ENCODE measurements at places on chromosomes 12 and 14. TPM values are rescaled to one million over a fixed set of nuclear protein-coding genes. Genes with fewer than 3 reads are reported as not detected.
A peak's percentile ranks its signal among the peaks of the same experiment; 100 is the strongest.

The DAO gene
- not detected for total RNA-seq

The FAM186B gene
- total RNA-seq: not detected

The REP15 gene
- total RNA-seq: 1.1 TPM

The SYCP3 gene
- total RNA-seq: not detected

The RASSF9 gene
- total RNA-seq: 3.9 TPM

The ALX1 gene
- not detected for total RNA-seq

DNA sequence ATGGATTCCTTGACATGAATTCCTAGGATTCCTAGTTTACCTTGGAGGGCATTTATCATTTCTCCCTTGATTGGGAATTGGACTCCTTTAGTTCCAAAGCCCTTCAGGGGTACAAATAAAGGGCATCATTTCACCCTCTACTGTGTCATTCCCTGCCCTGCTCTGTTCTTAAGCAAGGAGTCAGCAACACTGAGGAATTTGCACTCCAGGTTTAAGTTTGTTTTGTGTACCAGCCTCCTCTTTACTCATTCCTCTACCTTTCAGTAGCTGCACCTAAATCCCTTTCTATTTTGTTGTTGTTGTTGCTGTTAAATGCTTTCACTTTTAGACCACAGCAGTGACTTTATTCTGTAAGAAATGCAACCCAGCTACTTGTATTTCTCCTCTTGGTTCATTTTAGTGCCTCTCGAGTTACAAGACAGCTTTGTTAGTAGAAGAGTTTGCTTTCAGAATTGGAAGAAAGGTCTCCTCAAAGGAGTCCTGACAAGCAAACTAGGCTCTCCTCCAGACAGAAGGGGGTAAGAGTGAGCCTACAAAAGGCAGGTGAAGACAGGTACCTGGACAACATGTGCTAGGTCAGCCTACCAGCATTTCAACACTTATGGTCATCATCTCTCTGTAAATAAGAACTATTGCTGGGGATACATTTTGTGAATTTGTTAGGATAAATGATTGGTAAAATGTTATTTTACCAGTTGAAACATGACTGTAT, 90.0 kb downstream of the RMST start:
- no peak for DNase-seq

DNA sequence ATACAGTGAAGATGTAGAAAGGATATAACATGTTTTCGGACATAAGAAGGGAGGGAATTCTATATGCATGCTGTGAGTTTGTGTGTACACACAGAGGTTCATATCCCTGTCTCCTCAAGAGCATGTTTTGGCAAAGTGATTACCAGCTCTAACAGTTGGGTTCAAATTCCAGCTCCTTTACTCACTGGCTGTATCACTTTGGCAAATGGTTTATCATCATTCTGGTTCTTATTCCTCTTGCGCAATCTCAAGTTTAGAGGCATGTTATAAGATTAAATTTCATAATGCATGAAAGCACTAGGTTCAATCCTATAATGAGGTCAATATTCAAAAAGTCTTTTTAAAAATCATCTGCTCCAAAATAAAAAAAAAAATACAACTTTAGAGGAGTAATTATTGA, 107.7 kb upstream of the LRFN5 start:
- no peak for DNase-seq

DNA sequence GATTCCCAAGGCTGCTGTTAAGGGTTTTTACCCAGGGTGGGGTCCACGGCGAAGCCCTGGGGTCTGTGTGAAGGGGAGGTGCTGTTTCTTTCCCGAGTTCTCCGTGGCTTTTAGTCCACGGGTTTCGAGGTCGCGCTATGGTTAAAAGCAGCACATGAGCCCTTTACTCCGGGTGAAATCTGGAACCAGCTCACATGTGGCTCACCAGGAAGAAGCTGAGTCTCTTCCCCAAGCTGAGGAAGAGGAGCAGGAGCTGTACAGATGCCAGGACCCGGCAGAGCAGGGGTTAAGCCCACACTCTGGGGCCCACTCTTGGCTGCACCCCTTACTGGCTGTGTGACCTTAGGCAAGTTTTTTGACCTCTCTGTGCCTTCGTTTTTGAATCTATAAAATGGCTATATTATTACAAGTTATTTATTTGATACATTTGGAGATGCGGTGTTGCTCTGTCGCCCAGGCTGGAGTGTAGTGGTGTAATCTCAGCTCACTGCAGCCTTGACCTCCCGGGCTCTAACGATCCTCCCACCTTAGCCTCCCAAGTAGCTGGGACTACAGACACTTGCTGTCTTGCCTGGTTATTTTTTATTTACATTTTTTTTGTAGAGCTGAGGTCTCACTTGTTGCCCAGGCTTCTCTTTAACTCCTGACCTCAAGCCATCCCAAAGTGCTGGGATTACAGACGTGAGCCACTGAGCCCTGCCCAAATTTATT, 266.3 kb downstream of the AACS start:
- DNase-seq: no peak

DNA sequence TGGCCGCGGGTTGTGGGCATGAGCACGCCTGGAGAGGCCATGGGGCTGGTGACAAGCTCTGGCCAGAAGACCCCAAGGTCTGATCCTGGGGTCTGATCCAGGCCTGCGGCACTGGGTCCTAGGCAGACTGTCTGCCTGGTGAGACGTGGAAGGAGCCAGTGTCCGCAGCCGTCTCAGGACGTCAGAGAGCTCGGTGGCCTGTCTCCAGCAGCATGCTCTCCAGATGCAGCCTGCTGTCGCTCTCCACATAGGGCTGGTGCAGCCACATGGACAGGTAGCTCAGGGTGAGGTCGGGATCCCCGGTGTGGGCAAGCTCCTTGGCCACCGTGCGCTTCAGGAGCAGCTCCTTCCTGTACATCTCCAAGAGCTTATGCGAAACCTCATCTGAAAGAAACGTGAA, 14.3 kb downstream of the CINP start:
- DNase-seq: no peak

DNA sequence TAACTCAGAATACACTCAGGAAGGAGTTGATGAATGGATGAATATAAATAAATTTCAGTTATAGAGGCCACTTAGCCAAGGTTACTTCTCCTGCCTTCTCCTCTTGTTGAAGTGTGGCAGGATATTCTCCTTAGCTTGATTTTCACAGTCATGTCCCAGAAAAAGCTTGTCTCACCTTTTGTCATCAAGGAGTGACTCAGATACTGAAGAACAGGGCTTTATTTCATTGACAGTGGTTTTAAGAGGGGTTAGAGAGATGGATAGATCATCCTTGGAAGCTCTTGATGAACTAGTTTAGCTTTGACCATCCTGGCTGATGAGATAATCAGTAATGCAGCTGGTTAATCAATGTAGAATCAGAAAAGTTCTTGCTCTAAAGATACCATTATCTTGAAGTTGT, 35.0 kb upstream of the CFAP54 start:
- no peak for DNase-seq

DNA sequence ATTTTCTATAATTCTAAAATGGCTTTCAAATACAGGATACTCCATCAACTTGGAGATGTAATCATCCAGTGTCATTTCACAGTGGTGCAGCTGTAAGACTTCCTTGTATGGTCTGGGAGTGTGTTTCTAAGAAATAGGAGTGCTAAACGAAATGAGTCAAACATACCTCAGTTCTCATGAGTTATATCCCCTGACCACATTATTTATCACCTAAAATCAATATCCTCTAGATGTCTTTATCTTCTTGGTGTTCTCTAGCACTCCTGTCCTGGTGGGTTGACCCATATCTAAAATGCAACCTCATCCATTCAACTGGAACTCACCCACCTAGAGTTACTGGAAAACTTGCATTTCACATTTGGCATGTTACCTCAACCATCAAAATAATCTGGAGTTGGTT, 33.2 kb downstream of the TMEM30B start:
- DNase-seq: no peak

- DNase-seq: no peak
Measured at GRCh38 chr14:85731186-85731585, 201.2 kb downstream of the FLRT2 start.

GRCh38 chr12:5688226-5688625, 256.3 kb downstream of the NTF3 start:
- DNase-seq: no peak

- no peak for DNase-seq
Measured at GRCh38 chr14:92914087-92914656, 8.8 kb upstream of the CHGA start.

GRCh38 chr14:59055439-59056045, 132.9 kb upstream of the DAAM1 start:
- DNase-seq: no peak

DNA sequence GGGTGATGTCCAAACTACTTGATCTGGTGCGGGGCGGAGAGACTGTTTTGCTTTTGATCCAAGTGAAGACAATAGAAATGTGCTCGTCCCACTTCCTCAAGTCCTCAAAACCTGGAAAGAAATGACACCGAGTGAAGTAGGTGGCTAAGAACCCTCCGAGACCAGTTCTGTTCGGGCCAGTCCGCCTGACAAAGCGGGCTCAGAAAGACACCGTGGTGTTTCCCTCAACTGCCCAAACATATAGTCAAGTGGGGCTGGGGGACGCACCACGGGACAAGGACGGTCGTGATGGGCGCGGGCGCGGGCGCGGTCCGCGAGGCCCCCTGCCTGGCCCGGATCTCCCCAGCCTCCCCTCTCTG, 1.6 kb downstream of the PHLDA1 start:
- no peak for DNase-seq

DNA sequence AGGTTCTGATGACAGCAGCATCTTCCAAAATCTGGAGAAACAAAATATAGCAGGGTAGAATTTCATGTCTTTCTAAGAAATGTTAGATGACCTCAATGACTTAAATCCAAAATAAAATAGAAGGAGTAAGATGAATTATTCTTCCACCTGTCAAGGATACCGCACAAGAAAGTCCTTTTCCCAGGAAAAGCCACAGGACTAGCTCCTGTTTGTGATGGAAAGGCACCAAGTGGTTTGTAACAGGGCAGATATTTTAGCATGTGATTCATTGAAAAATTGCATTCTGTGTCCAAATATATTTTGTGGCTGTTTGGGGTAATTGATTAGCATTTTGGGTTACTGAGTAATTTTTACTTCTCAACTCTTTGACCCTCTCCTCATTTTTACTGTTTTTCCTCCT, 2.7 kb downstream of the CD163L1 start:
- DNase-seq: no peak

DNA sequence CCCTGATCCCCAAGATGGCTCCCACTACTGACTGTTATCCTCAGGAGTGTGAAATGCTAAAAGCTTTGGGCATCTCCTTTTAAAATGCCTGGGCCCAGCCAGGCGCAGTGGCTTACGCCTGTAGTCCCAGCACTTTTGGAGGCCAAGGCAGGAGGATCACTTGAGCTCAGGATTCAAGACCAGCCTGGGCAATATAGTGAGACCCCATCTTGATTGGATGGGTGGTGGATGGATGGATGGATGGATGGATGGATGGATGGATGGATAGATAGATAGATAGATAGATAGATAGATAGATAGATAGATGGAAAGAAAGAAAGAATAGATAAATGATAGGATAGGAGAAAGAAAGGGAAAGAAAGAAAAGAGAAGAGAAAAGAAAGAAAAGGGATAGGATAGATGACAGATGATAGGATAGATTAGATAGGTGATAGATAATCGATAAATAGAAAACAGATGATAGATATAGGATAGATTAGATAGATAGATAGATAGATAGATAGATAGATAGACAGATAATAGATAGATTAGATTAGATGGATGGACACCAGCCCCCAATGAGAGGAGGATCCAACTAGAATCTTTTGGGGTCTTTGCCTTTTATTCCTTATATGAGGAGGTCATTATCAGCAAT, 9.5 kb downstream of the P2RX4 start:
- no peak for DNase-seq

DNA sequence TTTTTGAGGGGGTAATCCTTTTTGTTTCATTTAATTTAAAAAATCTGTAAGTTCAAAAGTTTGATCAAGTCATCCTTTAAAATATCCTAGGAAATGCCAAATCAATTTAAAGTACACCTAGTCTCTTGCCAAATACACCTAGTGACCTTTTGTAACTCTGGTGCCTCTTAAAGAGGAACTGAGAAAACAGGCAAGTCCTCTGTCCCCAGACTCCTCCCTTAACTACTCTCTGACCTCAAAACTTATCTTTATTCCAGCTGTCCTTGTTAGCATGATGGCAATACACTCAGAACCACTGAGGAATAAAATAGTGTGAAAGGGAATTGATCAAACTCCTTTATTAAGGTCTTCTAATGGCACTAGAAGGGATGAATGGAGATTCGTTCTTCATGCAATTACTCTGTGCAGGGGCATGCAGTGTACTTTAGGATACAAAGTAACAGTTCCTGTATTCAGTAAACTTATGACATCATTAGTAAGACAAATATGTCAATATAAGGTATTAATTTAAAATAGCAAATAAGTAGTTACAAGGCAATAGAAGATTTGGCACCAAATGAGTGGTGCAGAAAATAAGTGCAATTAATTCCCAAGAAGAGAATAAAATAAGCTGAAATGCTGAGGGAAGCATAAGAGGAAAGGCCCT, 3.3 kb downstream of the FAR2 start:
- no peak for DNase-seq

DNA sequence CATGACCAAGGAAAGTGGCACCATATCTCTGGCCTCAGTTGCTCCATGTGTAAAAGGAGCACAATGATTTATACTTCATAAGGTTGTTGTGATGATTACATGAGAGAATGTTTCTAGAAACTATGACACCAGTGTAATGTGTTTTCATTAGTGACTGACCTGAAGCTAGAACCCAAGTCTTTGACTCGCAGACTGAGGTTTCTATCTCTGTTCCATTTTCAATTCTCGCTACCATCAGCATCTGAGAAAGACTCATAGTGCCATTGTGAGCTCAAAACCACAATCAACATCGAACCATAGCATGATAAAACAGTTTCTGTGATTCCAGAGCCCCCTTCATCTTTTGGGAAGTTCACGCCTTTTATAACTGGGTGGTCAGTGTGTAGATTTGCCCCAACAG, 53.8 kb downstream of the STAB2 start:
- DNase-seq: no peak

- no peak for DNase-seq
Measured at GRCh38 chr14:61281948-61282275, 774 bp upstream of the TMEM30B start.

DNA sequence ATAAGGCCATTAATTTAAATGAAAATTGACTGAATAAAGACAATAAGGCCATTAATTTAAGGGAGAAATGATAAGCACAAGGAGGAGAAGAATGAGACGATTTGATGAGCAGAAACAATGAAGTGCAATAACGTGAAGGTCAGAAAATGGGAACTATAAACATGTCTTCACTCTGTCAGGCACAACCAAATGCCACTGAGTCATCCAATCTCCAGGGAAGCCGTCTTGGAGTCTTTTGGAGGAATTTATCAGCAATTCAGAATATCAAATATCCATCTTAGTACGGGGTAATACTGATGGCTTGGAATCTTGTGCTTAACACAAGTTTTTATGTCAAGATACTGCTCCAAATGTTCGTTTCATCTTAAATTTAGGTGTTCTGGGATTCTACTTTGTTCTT, 159.9 kb downstream of the CAPZA3 start:
- no peak for DNase-seq

- peak; percentile 87 for DNase-seq
Measured at GRCh38 chr12:56488041-56488955, at the start of gene GLS2. Gene GLS2 (minus strand): TSS chr12:56488161. CDS start chr12:56488118, 43 bp downstream.

All from sigmoid colon (tissue), 7 donors.